RCC 7860 (cell line): ENCODE measurements at places on chromosomes 2 and 18.

DNA sequence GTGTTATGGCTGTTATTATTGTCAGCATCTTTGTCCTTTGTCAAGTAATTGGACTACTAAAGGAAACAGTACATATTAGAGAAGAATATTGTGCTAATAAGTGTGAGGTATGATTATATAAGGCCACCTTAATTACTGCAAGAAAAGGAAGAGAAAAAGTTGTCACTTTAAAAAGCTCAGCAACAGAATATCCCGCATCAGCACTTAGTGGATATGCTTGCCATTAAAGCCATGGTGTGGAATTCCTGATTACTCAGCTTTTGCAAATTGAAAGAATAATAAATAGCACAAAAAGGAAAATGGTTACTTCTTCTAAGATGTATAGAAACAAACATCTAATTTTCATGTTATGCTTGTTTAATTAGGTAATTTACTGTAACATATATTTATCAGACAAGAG, 347.5 kb downstream of the DPP10 start:
- no peak for DNase-seq

- no peak for DNase-seq
Measured at GRCh38 chr2:241855888-241856422, 2.7 kb downstream of the PDCD1 start.

DNA sequence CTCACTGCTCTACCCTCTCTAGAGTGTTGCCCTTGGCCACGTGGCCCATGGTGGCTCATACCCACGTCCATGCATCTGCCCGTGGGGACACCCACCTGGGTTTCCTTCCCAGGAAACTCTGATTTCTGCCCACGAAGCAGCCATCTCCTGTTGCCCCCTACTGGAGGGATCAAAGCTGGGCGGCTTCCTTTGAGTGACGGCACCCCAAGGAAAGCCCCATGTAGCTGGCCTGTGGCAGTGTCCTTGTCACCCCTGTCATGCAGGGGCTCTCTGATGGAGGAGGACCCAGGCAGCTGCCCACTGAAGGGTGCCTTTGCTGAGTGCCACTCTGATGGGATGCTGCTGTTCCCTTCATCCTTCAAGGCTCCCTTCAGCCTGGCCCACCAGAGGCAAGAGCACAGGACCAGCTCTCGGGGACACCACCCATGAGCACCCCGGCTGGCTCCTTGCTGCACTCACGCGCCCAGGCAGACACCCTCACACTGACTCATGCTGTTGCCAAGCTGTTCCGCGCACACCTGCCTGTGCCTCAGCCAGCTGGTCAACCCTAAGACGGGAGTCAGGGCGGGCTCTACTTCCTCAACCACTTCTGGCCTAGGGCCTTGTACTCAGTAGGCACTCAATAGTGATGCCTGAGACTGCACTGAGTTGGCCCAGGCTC, 101.1 kb downstream of the CTIF start:
- DNase-seq, result no peak

- no peak for DNase-seq
Measured at GRCh38 chr18:44098551-44099098, 582.1 kb upstream of the SETBP1 start.

DNA sequence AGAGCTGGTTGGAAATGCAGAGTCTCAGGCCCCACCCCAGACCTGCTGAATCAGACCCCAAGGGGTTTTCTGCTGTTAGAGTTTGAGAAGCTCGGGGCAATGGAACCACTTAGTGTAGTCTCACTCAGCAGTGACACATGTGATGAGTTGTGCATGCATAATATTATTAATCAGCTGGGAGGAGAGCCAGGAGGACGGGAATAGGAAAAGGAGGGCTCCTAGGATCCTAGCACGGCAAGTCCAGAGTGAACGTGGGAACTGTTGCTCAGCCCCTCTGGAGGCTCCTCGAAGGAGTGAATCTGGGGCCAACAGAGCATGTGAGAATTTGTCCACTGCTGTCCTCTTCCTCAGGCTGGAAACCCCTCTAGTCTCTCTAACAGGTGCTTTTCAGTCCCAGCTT, 87.1 kb downstream of the HS1BP3 start:
- no peak for DNase-seq

DNA sequence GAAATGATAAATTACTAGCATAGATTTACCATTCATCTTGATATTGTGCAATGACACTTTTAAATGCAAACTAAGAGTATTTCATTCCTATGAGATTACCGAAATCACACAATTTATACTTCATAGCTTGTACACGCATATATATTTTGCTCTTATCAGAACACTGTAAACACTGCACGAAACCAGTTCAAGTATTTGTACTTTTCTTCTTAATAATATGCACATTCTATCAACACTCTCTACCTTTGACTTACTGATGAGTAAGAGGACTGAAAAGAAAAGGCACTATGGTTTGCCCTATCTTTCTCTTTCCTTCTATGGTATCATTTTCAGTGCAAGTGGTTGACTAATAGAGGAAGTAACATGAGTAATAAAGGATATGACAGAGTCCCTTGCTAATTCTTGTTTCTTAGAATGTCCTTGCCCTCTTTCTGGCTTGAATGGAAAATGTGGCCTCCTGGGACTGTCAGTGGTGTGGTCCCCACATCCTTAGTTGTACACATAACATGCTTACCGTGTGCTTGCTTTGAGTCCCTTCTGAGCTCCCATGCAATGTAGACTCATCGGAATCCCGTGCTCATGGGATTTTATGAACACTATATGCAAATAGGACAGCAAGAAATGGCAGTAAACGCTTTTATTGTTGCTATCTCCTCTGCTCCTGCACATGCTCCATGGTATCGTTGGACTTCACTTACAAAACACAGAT, 363.5 kb upstream of the TNP1 start:
- DNase-seq, result peak; percentile 96
